Occipital lobe (tissue), 3 donors: ENCODE measurements at places on chromosomes 4 and X.

DNA sequence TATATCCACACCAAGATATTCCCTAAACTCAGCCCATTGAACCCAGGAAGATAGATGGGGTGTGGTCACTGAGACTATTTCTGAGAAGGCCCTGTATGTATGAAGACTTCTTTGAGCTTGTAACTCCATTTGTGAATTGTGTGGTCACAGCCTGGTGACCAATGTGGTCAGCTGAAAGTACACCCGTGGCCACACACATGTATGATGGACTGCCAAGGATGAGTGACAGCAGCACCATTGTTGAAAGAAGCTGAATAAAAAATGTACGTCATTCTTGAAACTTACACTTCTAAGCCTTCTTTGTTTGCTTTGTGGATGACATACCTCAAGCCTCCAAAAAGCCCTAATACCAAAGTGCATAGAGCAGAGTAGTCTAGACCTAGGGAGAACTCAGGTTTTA is 581.4 kb downstream of the RAB28 start:
- no peak for DNase-seq

- DNase-seq = no peak
Measured at GRCh38 chrX:24494647-24495075, 29.6 kb downstream of the PDK3 start.

- DNase-seq = no peak
Measured at GRCh38 chr4:143351774-143352451, 15.2 kb downstream of the GAB1 start.

GRCh38 chr4:147370473-147370872 is 110.4 kb upstream of the EDNRA start:
- DNase-seq = no peak

GRCh38 chr4:8278421-8279287 is 9.1 kb downstream of the HTRA3 start:
- DNase-seq = no peak

- no peak for DNase-seq
Measured at GRCh38 chr4:162837241-162837640, 329.4 kb downstream of the NAF1 start.

- no peak for DNase-seq
Measured at GRCh38 chr4:164261831-164262230, 492.1 kb upstream of the SMIM31 start.
